ENCODE measurements at places on chromosomes 4 and X. TPM values are rescaled to one million over a fixed set of nuclear protein-coding genes. Genes with fewer than 3 reads are reported as not detected.

The CABS1 gene
- polyA plus RNA-seq: not detected

The SPANXA2 gene
- polyA plus RNA-seq: not detected

The UGT8 gene
- 15.4 TPM for polyA plus RNA-seq

The ZNF182 gene
- 1.6 TPM for polyA plus RNA-seq

The RHOXF2B gene
- 0.36 TPM for polyA plus RNA-seq

The MTNR1A gene
- not detected for polyA plus RNA-seq

The SYTL4 gene
- 1.0 TPM for polyA plus RNA-seq

The NRK gene
- 638 TPM for polyA plus RNA-seq

The GJB1 gene
- polyA plus RNA-seq: not detected

The SAGE1 gene
- not detected for polyA plus RNA-seq

The TIMM17B gene
- polyA plus RNA-seq: 63.1 TPM

The ZNF185 gene
- not detected for polyA plus RNA-seq

The ARAP2 gene
- 240 TPM for polyA plus RNA-seq

The ADH1A gene
- polyA plus RNA-seq: not detected

The ABLIM2 gene
- polyA plus RNA-seq: 34.8 TPM

The TMSB15A gene
- not detected for polyA plus RNA-seq

The NAP1L3 gene
- polyA plus RNA-seq: 98.2 TPM

The HSFX2 gene
- polyA plus RNA-seq: not detected

The HPGDS gene
- 2.2 TPM for polyA plus RNA-seq

The GSX2 gene
- not detected for polyA plus RNA-seq

The C4orf46 gene
- polyA plus RNA-seq: 7.4 TPM

The VSIG1 gene
- 0.32 TPM for polyA plus RNA-seq

The NPNT gene
- 0.55 TPM for polyA plus RNA-seq

The HELQ gene
- 10.0 TPM for polyA plus RNA-seq

The OPRPN gene
- polyA plus RNA-seq: not detected

The ZGRF1 gene
- polyA plus RNA-seq: 7.7 TPM

The SYP gene
- polyA plus RNA-seq: 102 TPM

The PAK3 gene
- 23.9 TPM for polyA plus RNA-seq

The UBL4A gene
- 6.2 TPM for polyA plus RNA-seq

The AFP gene
- not detected for polyA plus RNA-seq

The PABPC1L2B gene
- not detected for polyA plus RNA-seq

Data from Purkinje cell (primary cell).